ENCODE measurements at places on chromosomes 1 and 21. TPM values are rescaled to one million over a fixed set of nuclear protein-coding genes. Genes with fewer than 3 reads are reported as not detected.

SPRR5 gene
- not detected for total RNA-seq

TRIM58 gene
- total RNA-seq, result not detected

DNA sequence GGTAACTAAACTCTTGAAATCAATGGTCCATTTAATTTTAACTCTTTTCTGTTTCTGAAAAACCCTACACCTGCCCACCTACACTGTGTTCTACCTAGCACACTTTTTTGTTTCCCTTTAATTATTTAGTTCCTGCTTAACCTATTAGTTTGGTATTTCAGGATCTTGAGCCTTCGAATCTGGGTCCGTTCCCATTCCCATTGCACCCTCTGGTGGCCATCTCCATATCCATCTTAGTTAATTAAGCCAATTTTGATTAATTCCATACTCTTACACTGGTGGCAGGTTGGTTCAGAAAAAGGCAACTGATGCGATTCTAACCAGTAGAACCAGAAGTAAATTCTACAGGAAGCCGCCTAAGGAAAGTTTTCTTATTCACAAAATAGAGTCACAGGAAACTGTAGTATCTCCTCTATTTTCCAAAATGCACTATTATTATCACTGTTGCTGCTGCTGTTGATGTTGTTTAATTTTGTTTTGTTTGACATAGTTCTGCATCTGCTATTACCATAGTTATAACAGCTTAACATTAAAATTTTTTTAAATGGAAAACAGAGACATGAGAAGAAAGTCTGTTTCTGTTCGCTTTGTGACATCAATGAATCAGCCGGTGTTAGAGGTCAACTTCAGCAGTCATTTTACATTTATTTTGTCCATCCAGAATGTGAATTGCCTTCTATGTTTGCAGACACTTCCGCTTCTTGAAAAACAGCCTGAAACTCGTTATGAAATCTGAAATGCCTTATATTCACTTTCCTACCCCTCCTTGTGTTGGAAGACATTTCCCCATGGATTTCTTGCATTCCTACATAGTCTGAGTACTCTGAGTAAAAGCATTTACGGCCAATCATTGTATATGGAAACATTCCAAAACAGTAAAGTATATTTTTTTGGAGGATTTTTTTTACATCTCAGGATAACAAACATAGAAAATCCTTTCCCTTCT, 115.5 kb upstream of the NCAM2 start:
- no peak overlapping the region for H3K4me3 ChIP-seq
- H3K27ac ChIP-seq, result no peak overlapping the region
- no peaks in the 10 kb centered on the region for H3K36me3 ChIP-seq
- DNase-seq, result no peak

SHISAL2A gene
- total RNA-seq, result not detected

Data from HFFc6 (cell line).